ENCODE measurements at places on chromosomes 3 and 15.

GRCh38 chr15:59723687-59724346, 34.7 kb upstream of the BNIP2 start:
- DNase-seq: no peak

DNA sequence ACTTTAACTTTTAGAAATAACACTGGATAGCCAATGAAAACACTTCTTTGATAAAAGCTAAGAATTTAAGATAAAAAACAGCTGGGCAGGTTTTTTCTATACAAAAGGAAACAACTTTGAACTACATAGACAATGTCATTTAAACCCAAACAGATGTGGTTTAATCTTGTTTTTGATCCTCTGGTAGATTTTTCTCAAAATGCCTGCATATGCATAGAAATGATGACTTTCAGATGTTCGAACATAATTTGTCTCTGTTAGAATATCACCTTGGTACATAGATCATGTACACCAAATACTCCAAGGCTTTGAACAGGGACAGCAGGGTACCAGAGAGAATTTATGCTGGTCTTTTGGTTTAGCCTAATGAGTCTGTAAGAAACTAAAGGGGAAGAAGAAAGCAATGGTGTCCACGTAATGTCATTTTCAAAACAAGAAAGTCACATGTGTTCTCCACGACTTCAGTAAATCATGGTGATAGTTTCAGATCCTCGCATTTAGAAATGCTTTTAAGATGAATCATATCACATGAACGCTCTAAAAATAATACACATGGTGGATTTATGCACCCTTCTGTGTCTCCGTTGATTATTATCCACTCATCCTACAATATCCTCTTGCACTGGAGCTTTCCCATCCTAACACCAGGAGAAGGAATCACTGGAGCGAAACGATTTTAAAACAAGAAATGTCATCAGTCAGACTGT, 160.1 kb upstream of the PDZRN3 start:
- DNase-seq: no peak

- no peak for DNase-seq
These were observed 192.6 kb upstream of the ALCAM start for GRCh38 chr3:105174017-105174615.

- DNase-seq: no peak
These were observed 106.5 kb downstream of the ZNF609 start for GRCh38 chr15:64566629-64567427.

- no peak for DNase-seq
These were observed 706 bp downstream of the FSIP1 start for GRCh38 chr15:39781967-39782302.

DNA sequence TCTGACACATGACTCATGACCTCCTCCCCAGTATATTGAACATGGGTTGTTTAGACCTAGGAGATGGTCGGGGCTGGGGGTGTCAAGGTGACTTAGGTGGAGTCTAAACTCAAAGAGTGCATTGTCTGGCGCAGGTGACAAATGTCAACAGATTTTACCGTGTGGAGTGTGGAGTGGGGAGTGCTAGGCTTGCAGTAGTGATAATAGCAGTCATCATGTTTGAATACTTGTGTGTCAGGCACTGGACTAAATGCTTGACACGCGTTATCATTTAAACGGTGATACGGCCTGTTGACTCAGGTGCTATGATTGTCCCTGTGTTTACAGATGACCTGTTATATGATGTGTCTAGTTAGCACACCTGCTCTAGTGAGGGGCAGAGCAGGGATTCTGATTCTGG, 30.8 kb downstream of the MUC20 start:
- no peak for DNase-seq

GRCh38 chr3:14285548-14285925, 106.9 kb downstream of the LSM3 start:
- no peak for DNase-seq

- peak; percentile 69 for DNase-seq
These were observed 847 bp downstream of the WHAMM start for GRCh38 chr15:82810061-82810889.

DNA sequence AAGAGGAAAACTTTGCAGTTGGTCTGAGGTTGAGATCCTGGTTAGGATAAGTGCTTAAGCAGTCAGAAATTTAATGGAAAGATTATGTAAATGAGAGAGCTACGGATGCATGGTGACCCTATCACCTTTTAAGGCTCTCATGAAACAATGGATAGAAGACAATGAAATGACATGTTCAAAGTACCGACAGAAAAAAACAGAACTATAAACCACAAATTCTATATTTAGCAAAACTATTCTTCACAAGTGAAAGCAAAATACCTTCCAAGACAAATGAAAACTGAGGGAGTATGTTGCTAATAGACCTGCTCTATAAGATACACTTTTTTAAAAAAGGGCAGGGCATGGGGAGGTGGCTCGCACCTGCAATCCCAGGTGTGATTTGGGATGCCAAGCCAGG, 32.2 kb downstream of the DNAAF4 start:
- DNase-seq: no peak

DNA sequence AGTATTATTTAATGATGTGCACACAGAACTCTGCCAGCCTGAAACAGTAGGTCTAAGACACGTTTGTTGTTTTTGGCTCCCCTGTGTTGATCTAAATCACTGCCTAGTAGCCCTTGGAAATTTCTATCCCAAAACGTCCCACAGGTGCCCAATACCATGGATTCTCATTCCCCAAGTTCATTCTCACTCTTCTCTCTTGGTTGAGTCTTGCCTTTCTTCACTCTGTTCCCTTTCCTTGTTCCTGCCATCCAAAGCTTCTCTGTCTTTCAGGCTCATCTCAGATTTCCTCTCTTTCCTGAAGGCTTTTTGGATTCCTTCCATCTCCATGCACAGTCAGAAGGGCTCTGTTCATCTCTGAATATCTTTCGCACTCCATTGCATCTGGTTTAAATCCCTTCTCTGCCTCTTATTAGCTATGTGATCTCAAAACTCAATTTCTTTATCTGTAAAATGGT, 54.2 kb downstream of the PPARG start:
- DNase-seq: no peak

DNA sequence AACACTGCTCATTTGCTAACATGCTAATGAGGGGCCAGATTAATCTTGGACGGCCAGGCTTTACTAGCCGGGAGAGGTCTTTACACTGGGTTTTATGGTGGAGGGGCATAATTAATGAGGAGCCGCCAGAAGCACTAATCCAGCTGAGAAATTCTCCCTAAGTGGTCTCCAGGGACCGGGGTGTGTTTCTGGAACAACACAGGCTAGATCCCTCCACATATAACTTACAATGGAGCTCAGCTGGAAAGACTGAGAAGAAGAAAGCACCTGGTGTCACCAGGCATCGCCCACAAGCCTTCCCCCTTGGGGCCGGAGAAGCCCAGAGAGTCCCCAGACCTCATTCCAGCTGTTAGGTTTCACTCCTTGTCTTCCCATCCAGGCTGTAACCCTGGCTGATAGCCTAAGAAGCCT, 127.5 kb downstream of the MEGF11 start:
- DNase-seq: no peak

DNA sequence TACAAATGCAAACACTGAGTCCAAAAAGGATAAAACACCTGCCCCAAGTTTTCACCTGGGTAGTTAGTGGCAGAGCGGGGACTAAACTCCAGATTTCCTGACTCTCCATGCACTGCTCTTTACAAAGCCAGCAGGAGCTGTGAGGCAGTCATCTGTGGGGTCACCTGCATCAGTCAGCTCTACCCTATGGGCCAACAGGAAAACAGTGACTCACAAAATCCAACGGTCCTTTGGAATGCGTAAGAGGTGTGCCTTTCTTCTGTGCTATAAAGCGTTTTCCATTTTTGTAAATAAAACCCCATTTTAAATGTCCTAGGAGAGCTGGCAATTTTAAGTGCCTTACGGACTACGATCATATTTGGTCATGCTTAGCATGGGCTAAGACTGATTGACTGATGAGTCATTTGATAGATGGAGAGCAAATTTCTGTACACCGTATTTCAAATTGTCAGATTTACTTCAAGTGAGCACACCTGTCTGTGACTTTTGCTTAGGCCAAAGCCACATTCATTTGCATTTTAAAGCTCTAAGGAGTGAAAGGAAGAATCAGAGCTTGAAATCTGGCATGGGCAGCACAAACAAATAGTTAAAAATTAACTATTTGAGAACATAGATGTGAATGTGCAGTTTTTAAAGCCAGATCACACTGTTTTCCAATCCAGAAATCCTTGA, 4.4 kb upstream of the COL8A1 start:
- no peak for DNase-seq

DNA sequence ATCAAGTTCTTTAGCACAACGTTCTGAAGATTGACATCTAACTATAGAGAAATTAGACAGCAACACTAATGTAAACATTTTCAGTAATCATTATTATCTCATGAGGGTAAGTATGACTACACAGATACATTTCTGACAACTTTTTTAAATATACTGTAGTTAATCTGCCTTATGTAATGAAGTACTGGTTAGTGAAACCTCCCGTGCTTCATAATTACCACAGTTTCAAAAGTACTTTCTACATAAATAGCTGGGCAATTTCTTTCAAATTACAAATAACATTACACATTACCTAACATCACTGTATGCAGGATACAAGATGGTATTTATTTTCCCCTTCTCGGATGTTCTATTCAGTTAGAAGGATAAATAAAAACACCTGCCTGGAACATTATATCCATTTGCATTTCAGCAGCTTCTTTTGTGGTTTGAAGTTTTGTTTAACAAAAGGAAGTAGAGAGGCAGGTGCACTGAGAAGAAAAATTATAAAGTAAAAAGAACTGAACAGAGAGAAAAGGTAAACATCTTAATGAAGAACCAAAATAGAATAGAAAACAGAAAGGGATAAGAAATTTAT, 1241.5 kb upstream of the GBE1 start:
- no peak for DNase-seq

DNA sequence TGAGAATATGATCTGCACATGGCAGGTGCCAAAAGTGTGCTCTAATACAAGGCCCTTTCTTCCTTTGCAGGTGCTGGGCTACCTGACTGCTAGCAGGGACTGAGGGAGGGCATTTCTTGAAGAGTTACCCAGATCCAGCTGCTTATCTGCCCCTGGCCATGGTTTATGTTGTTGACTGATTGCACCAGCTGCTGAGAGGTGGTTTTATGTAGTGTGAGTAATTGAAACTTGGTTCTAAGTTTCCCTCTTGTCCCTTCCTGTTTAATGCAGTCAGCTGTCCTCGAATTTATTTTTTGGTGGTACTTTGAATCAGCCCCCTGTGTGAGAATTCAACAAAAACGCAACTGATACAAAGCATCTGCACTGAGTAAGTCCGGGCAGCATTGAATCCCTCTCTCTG, 288.3 kb upstream of the C2CD4B start:
- no peak for DNase-seq

DNA sequence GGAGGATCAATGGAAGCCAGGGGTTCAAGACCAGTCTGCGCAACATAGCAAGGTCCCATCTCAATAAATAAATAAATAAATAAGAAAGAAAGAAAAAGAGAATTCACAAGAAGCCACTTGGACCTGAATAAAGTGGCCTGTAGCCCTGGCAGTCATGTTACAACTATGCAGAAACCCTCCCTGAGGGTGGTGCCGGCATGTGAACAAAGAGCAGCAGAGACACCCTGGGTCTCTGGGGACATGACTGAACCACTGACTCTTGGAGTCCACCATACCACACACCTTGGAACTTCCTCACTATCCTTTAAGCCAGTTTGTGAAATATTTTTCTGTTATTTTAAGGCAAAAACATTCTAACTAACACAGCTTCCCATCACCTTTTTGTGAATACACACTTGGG, 93.0 kb downstream of the MEIS2 start:
- no peak for DNase-seq

GRCh38 chr3:182979674-182980191, 605 bp downstream of the DCUN1D1 start:
- no peak for DNase-seq

GRCh38 chr3:123337226-123337625, 111.7 kb downstream of the ADCY5 start:
- no peak for DNase-seq

GRCh38 chr3:148075771-148076716, 621.7 kb upstream of the AGTR1 start:
- DNase-seq: peak; percentile 7

GRCh38 chr3:42697289-42698051, 5.1 kb downstream of the HHATL start:
- peak; percentile 35 for DNase-seq

Data from H1 (cell line).